ENCODE measurements at places on chromosomes 6 and 20.

DNA sequence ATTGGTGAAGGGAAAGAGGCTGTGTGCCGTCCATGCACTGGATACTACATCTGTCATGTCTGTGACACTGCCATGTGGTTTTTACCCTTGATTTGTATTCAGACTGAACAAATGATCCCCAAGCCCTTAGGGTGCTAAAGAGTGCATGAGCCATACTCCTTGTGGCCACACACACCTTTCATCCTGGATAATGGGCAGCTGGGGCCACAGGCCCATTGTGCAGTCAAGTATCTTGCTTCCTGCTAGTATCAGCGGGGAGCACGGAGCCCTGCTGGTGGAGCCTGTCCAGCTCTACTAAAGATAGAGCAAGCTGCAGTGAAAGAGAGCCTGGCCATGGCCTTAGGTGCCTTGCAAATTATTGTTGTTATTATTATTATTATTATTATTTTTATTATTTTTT lies 75.1 kb downstream of the SLX4IP start:
- no peak for DNase-seq

GRCh38 chr6:136956590-136957544 lies 34.8 kb downstream of the SLC35D3 start:
- no peak for DNase-seq

DNA sequence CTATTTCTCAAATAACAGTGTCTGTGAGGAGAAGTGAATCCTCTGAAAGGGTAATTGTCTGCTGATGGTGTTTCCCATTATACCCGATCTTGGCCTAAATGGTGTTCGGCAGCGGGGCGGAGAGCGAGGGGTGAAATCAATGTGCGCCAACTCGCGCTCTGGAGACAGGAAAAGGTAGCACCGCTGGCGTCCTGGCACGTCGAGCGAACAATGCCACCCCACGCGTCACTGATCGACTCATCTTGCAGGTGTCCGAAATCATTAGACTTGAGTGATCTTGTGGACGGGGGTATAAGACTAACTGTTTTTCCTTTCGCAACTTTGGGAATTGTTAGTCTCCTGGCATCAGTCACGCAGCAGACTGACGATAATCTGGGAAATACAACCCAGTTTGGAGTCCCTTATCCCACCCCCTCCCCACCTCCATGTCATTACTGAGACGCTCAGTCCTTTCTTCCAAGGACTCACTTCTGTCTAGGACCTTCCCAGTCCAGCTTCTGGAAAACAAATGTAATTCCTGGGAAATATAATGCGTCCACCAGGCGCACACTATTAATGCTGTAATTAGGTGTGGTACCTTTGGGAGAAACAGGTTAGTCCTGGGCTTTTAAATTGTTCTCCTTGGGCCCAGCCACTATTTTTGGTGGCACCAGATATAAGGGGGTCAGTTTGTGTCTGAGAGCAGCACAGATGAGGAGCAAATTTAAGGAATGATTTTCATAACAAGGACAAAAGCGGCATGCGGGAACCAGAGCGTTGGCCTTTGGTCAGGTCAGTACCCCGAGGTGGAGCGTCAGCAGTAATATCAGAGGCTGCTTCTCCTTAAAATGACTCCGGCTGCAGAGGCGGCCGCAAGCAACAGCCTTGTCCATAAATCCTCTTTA lies 2.3 kb downstream of the LINC00237 start:
- DNase-seq = no peak

DNA sequence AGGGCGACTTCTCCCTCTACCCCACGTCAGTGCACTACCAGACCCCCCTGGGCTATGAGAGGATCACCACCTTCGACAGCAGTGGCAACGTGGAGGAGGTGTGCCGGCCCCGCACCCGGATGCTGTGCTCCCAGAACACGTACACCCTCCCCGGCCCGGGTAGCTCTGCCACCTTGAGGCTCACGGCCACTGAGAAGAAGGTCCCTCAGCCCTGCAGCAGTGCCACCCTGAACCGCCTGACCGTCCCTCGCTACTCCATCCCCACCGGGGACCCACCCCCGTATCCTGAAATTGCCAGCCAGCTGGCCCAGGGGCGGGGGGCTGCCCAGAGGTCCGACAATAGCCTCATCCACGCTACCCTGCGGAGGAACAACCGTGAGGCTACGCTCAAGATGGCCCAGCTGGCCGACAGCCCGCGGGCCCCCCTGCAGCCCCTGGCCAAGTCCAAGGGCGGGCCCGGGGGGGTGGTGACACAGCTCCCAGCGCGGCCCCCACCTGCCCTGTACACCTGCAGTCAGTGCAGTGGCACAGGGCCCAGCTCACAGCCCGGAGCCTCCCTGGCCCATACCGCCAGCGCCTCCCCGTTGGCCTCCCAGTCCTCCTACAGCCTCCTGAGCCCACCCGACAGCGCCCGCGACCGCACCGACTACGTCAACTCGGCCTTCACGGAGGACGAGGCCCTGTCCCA lies 57.5 kb upstream of the TMEM181 start:
- no peak for DNase-seq

- DNase-seq = peak; percentile 76
Measured at GRCh38 chr20:7003598-7003997, 236.1 kb downstream of the BMP2 start.

DNA sequence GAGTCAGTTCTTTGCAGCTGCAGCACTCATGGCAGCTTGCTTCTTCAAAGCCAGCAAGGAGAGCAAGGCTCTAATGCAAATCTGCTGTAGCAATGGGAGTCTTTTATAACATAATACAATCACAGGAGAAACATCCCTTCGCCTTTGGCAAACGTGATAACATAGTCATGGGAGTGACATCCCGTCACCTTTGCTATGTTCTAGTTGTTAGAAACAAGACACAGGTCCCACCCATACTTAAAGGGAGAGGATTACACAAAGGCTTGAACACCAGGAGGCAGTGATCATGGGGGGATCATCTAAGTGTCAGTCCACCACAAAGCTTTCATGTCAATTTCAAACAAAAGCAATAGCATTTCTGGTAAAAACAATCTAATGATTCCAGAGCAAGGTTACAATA lies 40.1 kb upstream of the PHACTR2 start:
- DNase-seq = no peak

- DNase-seq = peak; percentile 73
Measured at GRCh38 chr20:4949833-4950178, 51.5 kb downstream of the SLC23A2 start.

GRCh38 chr6:138656364-138657064 lies 117.1 kb upstream of the CCDC28A start:
- no peak for DNase-seq

DNA sequence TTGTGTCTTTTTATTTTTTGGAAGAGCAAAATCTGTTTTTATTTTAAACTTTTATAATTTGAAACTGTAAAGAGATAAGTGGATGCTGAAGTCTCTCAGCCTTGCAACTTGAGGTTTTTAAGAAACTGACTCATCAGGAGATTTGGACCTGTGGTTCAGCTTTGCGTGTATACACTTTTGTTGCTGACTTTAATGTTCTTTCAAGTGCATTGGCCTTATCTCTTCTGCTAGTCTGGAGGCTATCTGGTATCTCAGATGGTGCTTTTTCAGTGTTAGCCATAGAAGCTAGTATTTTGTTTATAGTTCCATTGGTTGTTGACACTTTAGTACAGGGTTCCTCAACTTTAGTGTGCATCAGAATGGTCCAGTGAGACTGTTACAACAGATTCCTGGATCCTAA lies 504.0 kb upstream of the SPTLC3 start:
- no peak for DNase-seq

GRCh38 chr6:125562156-125562555 lies 187.3 kb upstream of the HEY2 start:
- no peak for DNase-seq

DNA sequence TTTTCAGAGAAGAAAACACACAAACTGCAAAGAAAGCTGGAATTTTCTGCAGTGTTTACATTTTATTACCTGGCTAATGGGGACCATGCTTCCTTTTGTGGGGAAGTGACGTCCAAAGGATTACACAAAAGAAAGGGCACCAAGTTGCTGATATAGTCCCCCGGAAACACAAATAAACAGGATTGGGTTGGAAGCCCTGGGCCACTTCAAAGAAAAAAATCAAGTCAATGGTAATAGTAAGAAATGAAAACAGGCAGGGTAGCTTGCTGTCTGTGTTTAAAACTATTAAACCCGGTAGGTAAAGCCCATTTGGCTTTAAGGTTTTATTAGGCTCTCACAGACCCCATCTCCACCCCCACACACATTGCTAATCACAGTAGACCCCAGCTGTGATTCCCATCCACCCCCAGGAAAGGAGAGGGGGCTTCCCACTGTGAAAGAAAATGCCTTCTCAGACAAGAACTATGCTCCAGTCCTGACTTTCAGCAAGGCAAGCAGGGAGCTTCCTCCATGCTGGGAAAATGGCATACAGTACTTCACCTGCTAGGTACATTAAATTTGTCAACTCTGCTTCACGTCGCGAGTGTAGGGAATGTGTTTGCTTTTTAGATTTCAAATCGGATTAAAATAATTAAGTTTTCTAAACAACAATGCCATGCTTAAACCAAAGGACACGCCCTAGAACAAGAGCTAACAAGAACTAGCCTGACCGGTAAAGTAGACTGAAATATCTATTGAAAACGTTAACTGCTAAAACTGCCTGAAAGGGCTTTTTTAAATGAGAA lies 1.1 kb downstream of the PERP start:
- DNase-seq = peak; percentile 48

GRCh38 chr20:43954704-43955061 lies 40.0 kb downstream of the TOX2 start:
- DNase-seq = no peak

DNA sequence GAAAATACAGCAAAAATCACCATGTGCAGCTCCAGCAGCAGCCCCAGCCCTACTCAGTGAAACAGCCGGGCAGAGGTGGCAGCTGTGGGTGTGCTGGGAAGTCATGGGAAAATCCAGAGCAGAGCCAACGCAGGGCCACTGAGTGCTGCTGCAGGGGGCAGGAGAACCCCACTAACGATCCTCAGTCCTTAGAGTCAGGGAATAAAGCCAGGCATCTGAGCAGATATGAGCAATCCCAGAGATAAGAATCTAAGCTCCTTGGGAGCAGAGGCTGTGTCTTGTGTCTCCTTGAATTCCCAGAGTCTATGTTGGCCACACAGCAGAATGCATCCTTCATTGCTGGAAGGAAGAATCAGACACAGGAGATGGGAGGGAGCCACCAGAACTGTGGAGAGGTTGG lies 493.1 kb upstream of the MAP3K7 start:
- DNase-seq = peak; percentile 22

DNA sequence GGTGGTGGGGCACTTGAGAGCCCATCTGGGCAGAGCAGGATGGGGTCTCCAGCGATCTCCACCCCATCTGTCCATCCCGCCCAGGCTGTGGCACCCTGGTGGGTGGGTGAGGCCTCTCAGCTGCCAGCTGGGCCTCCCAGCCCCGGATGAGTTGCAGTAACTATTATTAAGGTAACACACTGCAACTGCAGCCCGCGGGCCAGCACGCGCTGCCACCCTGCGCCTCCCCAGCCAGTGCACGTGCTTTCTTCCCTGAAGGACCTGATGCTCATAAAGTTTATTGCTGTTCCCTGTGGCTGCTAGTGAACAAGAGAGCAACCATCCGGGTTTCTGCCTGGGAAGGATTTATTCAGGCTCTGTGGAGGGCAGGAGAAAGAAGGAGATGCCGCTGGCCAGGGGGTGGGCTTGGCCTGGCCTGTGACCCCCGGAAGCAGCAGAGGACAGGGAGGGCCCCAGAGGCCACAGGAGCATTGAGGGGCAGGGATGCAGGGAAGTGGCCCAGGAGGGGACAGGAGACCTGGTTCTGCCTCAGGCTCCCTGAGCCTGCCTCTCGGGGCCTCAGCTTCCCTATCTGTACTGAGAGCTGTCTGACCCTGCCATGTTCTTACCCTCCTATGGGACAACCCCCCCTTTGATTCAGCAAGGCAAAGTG lies 1.7 kb downstream of the IP6K3 start:
- DNase-seq = peak; percentile 16

- DNase-seq = no peak
Measured at GRCh38 chr6:145370559-145370958, 364.8 kb downstream of the EPM2A start.

DNA sequence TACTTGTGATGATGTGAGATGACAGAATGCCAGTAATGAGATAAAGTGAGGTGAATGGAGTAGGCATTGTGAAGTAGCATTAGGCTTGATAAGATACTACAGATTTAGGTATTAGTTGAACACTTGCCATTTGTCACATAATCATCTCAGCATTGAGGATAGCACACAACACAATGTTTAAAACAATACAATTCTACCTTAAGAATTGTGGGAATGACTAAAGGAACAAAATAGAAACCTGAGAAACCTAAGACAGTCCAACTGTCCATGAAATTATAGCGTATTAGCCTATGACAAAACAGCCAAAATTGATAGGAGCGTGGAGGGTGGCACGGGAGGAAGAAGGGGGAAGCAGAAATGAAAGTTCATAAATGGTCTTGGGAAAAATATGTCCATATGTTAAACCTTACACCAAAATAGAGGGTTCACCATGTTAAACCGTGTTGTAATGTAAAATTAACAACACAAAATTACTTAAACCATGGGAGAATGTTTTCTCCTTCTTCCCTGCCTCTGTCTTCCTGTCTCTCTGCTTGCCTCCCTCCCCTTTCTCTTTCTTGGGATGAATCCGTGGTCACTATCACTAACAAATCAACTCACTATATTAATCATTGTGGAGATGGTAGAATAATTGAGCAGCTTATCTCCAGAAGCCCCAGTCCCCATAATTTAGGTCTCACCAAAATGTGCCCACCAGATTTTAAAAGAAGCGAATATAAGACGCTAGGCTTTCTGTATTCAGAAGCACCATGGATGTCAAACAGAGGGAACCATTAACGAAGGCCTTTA lies 33.0 kb upstream of the HFE start:
- DNase-seq = peak; percentile 47

DNA sequence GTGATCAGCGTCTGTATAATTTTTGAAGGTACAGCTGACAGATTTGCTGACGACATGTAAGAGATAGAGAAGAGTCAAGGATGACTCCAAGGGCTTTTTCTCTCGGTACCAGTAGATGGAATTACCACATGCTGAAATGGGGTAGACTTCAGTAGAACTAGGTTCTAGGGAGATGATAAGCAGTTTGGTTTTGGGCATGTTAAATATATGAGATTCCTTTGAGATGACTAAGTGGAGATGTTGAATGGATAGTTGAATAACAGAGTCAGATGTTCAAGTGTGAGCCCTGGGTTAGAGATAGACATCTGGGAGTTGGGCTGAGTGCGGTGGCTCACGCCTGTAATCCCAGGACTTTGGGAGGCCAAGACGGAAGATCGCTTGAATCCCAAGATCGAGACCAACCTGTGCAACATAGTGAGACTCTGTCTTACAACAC lies 50.0 kb downstream of the PHF20 start:
- DNase-seq = peak; percentile 86

GRCh38 chr6:118808793-118809638 lies 84.9 kb upstream of the ASF1A start:
- DNase-seq = no peak
